NCI-H748 treated with DMSO at 0.1 percent for 48 hours (cell line): ENCODE measurements at places on chromosomes 1 and 21.

GRCh38 chr1:27574871-27575831, 28.8 kb downstream of the AHDC1 start:
- no peak for DNase-seq

DNA sequence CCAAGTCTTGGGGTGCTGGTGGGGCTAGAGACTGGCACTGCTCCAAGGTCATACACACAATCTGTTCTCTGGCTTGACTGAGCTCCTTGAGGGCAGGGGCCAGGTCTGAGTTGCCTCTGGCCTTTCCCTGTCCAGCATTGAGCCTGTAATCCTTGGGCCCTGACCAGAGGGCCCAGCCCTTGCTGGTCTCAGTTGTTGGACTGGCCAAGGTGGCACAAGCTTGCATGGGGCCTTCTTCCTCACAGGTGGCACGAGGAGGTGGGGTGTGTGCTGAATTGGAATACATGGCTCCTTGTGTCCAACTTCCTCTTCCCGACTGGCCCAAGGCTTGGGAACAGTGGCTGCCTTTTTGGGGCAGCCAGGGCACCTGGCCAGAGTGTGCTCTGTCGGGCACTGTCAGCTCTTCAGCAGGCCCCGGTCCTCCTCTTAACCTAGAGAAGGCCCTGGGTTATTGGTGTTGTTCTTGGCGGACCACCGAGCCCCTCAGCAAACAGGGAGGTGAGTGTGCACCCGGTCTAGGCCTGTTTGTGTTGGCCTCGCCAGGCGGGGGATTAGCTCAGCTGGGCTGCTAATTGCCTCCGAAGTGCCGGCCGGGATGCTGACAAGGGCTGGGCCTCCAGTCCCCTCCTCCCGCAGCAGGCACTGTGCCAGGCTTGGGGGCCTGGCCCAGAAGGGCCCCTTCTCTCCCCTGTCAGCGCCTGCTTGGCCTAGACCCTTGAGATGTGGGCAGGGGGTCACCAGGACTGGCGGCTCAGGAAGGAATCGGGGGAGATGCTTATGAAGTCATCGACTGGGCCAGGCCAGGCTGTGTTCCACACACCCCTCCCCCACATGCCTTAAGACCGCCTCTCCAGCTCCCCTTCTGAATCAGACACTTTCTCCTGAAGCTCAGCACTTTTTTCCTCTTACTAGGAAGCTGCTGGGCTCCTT, 28.5 kb downstream of the WNT4 start:
- no peak for DNase-seq

GRCh38 chr1:18634276-18634675, 3.6 kb downstream of the PAX7 start:
- DNase-seq = no peak

- no peak for DNase-seq
Observed at GRCh38 chr21:42319851-42320572, 4.8 kb upstream of the TFF3 start.

DNA sequence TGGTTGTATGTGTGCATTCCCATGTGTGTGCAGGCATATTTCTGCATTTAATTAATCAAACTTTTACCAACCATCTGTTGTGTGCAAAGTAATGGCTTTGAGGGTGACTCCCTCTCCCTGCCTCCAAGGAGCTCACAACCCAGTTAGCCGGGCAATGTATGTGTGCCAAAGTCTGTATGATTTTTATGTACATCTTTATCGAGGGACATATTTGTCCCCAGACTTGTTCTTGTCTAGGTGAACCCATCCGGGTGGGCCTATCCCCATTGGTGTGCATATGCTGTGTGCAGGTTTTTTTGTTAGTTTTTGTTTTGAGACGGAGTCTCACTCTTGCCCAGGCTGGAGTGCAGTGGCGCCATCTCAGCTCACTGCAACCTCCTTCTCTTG, 1.8 kb downstream of the SYTL1 start:
- no peak for DNase-seq

GRCh38 chr1:15065291-15065690, 88.3 kb upstream of the TMEM51 start:
- DNase-seq = no peak

DNA sequence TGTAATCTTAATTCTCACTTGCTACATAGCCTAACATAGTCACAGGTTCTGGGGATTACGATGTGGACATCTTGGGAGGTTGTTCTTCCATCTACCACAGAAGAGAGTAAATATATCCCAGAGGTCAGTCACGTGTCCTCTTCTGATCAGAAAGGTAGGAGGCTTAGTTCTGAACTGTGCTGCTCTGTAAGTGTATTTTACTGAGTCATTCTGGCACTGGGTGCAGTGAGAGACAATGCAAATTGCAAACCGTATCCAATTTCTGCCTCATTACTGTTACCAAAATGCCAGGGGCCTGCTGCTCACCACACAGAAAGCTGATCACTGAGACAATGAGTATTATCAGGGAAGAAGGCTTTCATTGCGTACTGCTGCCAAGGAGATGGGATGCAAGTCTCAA, 104.0 kb downstream of the GABPA start:
- DNase-seq = no peak

- no peak for DNase-seq
Observed at GRCh38 chr1:6948861-6949260, 163.6 kb downstream of the CAMTA1 start.

DNA sequence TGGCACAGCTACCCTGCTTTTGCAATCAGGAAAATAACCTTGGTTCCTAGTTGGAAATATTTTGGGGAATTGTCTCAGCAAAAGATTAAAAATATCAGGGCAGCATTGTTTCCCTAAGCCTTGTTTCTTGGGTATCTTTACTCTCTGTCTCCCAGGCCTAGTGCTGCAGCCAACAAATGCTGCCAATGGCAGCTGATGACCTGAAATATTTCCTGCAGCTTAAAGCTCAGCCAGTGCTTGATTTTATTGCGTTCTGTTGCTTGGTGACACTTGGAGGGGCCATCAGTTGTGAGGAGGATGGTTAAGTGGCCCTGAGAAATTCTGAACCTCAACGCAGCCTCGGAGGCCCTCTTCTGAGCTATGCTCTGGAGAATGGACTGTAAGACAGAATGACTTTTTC, 59.4 kb upstream of the B3GALT5 start:
- no peak for DNase-seq

GRCh38 chr1:19644681-19645410, 735 bp downstream of the NBL1 start:
- peak; percentile 2 for DNase-seq

GRCh38 chr1:14964711-14965055, 188.9 kb upstream of the TMEM51 start:
- DNase-seq = no peak

GRCh38 chr1:204751883-204752687, 66.5 kb upstream of the LRRN2 start:
- DNase-seq = no peak
